ENCODE measurements at places on chromosomes 5 and 9. TPM values are rescaled to one million over a fixed set of nuclear protein-coding genes. Genes with fewer than 3 reads are reported as not detected.

GRCh38 chr9:136292591-136293448, 11.1 kb downstream of the CCDC187 start:
- no peaks in the 10 kb centered on the region for H3K4me1 ChIP-seq
- H3K4me3 ChIP-seq = no peak overlapping the region
- DNase-seq = no peak
- H3K36me3 ChIP-seq = no peaks in the 10 kb centered on the region

DNA sequence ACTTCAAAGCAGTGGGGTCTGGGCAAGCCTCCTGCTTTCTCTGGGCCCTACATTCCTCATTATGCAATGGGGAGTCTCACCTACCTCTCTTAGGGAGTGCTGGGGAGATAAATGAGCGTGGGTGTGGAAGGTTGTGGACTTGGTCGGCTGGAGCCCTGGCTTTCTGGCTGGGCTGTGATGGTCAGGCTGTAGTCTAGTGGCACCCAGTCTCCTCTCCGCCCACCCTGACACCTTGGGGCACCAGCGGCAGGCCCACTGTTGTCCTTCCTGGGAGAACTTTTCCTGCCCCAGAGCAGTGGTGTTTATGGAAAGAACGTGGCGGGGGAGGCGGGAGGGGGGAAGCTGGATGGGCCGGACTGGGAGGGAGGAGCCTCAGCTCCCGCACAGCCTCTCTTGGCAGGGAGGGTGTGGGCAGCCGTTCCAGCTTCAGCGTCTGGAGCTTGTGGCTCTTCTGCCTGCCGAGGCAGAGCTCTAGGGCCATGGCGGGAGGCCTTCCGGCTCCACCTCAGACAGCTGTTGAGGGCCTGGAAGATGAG, 4.1 kb downstream of the PTGS1 start:
- H3K4me1 ChIP-seq = peaks cover 24% of the 10 kb centered on the region
- peaks cover 45% of the 10 kb centered on the region for H3K27me3 ChIP-seq
- no peak overlapping the region for H3K27ac ChIP-seq
- DNase-seq = peak; percentile 51

DNA sequence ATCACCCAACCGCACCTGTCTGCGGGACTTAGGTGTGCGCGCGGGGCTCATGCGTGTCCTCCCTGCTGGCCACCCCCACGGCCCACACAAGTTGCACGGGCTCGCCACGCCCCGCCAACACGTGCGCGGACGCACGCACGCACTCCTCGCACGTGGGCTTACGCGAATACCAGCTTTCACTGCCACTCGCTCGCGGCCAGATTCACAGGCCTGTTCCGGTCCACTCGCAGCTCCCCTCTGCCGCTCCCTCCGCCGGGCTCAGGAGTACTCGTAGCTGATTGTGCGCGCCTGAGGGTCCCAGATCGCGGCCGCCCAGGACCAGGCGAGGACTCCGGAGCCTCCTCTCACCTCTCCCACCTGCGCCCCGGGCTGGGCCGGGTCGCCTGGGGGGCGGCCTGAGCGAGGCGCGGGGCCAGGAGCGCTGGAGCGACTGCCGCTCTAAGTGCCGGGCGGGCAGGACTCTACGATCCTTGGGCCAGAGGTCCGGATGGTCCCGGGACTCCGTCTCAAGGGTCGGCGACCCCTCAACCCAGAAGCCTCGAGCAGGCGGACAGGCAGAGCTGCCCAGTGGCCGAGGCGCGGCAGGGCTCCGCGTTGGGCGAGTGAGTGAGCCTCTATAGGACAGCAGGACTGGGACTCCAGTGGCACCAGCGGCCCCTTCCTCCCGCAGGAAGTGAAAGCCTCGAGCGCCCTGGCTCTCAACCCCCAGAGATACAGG, 3.4 kb downstream of the PCDHGC5 start:
- DNase-seq = peak; percentile 41
- H3K4me1 ChIP-seq = peaks cover 34% of the 10 kb centered on the region
- peaks cover 62% of the 10 kb centered on the region for H3K27me3 ChIP-seq
- H3K4me3 ChIP-seq = peak overlapping the region; percentile 40
- H3K36me3 ChIP-seq = no peaks in the 10 kb centered on the region

DNA sequence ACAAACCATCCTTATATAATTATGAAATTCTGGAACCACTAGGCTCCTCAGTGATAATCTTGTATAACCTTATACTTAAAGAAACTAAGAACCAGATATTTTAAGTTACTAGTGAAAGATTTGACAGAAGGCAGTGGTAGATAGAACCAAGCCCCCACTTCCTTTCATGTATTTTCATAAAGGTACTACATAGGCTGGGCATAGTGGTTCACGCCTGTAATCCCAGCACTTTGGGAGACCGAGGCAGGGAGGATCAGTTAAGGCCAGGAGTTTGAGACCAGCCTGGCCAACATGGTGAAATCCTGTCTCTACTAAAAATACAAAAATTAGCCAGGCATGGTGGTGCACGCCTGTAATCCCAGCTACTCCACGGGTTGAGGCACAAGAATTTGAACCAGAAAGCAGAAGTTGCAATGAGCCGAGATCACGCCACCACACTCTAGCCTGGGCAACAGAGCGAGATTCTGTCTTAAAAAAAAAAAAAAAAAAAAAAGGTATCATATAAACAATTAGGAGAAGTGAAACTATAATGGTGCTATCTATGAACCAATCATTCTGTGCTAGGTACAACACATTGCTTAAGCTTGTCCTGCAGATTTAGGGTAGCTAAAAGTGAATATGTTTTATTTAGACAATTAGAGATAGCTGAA, 27.9 kb upstream of the DTWD2 start:
- H3K4me3 ChIP-seq = no peak overlapping the region
- H3K36me3 ChIP-seq = no peaks in the 10 kb centered on the region
- no peak for DNase-seq
- no peaks in the 10 kb centered on the region for H3K4me1 ChIP-seq

DNA sequence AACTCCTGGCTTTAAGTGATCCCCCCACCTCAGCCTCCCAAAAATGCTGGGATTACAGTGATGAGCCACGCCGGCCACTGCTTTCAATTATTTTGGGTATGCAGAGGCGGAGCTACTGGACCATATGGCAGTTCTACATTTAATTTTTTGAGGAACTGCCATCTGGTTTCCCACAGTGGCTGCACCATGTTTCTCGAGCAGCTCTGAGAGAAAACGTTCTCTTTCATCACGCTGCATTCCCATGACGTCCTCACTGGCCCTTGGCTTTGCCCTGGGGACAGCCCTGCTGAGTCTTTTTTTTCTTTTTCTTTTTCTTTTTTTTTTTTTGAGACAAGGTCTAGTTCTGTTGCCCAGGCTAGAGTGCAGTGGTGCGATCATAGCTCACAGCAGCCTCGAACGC, 35.5 kb upstream of the GRHPR start:
- H3K36me3 ChIP-seq = no peaks in the 10 kb centered on the region
- peaks cover 4% of the 10 kb centered on the region for H3K4me1 ChIP-seq
- H3K27ac ChIP-seq = no peak overlapping the region
- H3K27me3 ChIP-seq = no peaks in the 10 kb centered on the region
- H3K4me3 ChIP-seq = no peak overlapping the region

DNA sequence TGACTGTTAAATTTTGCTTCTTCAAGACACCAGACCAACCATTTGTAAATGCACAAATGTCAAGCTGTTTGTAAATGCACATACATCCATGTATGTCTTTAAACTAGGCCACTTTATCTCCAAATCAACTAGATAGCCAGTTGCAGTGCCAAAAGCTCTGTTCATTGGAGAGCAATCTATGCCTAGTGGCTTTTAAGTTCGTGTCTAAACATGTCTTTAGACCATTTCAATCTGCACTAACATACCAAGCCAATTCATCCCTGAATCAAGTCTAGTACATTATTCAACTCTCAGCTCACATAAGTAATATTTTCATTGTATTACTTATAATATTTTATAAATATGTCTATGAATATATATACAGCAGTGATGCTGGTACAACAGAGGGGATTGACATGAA, 985.9 kb downstream of the CDH18 start:
- H3K4me3 ChIP-seq = no peak overlapping the region
- no peaks in the 10 kb centered on the region for H3K27me3 ChIP-seq
- no peak for DNase-seq

DNA sequence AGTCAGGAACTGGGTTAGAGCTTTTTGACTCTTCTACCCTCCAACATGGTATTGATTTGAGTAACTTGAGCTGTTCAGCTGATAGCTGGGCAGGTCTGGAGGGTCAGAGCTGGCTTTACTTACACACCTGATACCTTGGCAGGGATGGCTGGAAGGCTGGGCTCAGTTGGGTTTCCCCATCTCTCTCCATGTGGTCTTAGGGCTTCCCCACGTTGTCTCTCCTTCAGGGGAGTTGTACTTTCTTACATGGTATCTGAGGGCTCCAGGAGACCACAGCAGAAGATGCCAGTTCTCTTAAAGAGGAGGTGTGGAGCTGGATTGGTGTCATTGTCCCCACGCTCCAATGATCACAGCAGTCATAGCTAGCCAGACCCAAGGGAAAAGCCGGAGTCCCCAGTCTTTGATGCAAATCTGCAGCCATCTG, 25.6 kb downstream of the ISOC1 start:
- no peak overlapping the region for H3K27ac ChIP-seq
- DNase-seq = no peak
- H3K27me3 ChIP-seq = no peaks in the 10 kb centered on the region
- H3K4me1 ChIP-seq = no peaks in the 10 kb centered on the region
- no peaks in the 10 kb centered on the region for H3K36me3 ChIP-seq

- no peak overlapping the region for H3K4me3 ChIP-seq
- no peaks in the 10 kb centered on the region for H3K36me3 ChIP-seq
- peaks cover 5% of the 10 kb centered on the region for H3K4me1 ChIP-seq
- no peaks in the 10 kb centered on the region for H3K27me3 ChIP-seq
- H3K27ac ChIP-seq = no peak overlapping the region
These were observed 117.2 kb upstream of the PHYKPL start for GRCh38 chr5:178349625-178350353.

DNA sequence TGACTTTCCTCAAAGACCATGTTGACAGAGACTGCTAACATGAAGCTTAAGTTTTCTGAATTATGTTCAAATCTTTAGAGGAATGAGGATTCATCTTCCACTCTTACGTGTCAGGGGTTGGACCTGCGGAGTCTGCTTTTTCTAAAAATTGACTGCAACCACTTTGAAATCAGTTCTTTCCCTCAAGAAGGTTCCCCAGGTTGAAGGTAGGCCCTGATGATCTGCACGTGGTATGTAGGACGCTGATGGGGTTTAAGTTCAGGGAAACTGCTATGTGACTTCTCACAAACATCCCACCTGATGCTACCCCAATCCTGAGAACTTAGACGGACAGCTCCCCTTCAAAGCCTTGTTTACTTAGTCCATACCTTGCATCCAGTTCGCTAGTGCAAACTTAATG, 7.2 kb downstream of the RACK1 start:
- no peaks in the 10 kb centered on the region for H3K27me3 ChIP-seq
- H3K4me3 ChIP-seq = no peak overlapping the region
- no peak for DNase-seq
- H3K4me1 ChIP-seq = peaks cover 3% of the 10 kb centered on the region

DNA sequence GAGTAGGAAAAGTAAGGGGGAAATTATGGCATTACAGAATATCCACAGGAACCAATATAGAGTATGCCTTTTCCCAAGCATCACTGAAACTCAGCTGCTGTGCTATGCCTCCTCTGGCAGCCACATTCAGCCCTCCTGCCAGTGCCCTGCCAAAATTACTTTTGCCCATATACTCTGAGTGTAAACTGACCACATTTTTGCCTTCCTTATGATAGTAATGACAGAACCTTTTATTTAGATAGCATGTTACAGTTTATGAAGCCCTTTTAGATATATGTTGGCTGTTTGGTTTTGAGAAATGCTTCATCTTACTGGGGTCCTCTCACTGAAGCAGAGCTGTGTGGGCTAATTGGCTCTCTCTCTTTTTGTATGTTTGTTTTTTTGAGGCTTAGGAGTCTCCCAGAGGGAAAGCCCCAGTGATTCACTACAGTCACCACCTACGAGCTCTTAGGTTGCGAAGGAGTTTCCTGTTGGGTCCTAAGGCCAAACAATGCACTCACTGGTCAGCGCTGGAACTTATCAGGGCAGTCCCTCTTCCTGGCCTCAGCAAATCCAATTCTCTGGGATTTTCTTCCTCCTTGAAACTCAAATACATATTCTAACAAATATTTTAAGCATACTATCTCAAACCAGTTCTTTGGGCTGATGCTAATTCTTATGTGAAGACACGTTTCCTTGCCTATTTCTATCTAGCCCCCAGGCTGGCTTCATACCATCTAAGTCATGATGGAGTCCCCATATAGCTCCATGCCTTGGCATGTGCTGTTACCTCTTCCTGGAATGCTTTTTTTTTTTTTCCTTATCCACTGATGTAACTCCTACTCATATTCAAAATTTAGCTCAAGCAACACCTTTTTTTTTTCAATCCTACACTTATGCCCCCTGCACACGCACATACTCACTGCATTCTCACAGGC, 3.7 kb downstream of the PHF24 start:
- peaks cover 36% of the 10 kb centered on the region for H3K4me1 ChIP-seq
- no peak overlapping the region for H3K4me3 ChIP-seq

DNA sequence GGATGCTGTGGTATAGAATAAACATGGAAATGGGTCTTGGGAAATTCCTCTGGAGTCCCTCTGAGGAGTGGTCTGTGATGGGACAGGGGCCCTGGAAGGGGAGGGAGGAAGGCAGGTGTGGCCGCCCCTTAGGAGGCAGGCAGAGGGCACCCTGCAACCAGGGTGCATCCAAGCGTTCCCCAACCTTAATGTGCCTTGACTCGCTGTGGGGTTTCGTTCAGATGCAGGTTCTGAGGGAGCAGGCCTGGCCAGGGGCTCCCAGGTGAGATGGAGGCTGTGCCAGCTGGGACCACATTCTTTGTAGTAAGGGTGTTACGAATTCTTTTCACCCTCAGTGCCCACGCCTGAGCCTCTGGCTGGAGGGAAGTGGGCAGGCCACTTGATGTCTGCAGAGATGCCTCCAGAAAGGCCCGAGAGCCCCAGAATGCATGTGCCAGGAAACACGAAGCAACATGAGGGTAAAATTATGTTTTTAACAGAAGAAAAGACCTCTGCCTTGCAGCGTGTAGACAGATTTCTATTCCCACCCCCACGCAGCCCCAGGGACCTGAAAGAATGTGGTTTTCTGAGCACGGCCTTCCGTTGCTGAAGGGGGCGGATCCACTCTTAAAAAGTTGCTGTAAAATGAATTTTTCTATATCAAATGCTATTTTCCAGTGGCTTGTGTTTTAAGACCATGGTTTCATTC, 150.4 kb upstream of the IER5L start:
- H3K36me3 ChIP-seq = no peaks in the 10 kb centered on the region
- H3K4me1 ChIP-seq = no peaks in the 10 kb centered on the region
- H3K27me3 ChIP-seq = no peaks in the 10 kb centered on the region
- no peak overlapping the region for H3K4me3 ChIP-seq
- DNase-seq = no peak

PDE6A gene
- not detected for total RNA-seq

TEX48 gene
- not detected for total RNA-seq

DNAH5 gene
- total RNA-seq = 0.62 TPM

All from neural progenitor cell (in vitro differentiated cells).